ENCODE measurements at places on chromosomes 6 and 20.
A peak's percentile ranks its signal among the peaks of the same experiment; 100 is the strongest.

GRCh38 chr6:127023001-127023778 is 95.3 kb upstream of the RSPO3 start:
- no peak for DNase-seq

GRCh38 chr6:137224799-137225198 is 5.6 kb upstream of the IFNGR1 start:
- DNase-seq = peak; percentile 57

- peak; percentile 87 for DNase-seq
Observed at GRCh38 chr20:48769069-48769983, 58.5 kb downstream of the PREX1 start.

- no peak for DNase-seq
Observed at GRCh38 chr6:88473589-88473988, 307.4 kb upstream of the CNR1 start.

DNA sequence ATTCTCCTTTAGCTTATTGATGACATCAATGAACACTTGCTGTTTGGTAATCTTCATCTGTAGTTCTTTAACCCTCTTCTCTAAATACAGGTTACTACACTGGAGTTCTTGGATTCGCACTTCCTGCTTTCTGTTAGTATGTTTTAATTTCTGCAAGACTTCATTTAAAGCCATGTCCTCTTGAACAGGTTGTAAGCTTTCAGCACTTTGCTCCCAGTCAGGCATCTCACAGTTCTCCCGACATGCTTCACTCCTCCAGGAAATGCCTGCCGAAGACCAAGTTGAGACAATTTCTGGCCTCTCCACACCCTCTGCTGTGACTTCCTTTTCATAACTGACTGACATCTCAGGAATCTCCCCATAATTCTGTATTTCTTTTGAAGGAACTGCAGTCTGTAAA is 15.8 kb downstream of the CAGE1 start:
- no peak for DNase-seq

- no peak for DNase-seq
Observed at GRCh38 chr6:117444600-117444999, 18.9 kb upstream of the ROS1 start.

- DNase-seq = no peak
Observed at GRCh38 chr6:48826901-48827701, 636.0 kb downstream of the MMUT start.

DNA sequence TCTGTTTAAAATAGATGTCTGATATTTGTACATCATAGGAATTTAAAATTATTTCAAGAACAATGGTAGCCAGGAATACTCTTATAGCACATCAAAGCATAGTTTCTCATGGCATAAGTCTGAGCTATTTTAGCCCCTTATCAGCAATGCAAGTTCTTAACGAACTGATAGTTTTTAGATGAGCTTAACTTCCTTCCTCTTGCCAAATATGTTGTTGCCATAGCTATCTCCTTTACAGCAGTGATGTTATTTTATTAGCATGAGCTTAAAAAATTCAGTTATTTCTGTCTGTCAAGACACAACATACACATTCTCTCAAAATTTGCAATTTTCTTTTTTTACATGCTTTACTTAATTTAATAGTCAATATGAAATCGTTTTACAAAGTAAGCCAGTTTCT is 867.2 kb downstream of the PHF3 start:
- DNase-seq = no peak

- DNase-seq = no peak
Observed at GRCh38 chr20:61739086-61739831, 326.4 kb downstream of the TAF4 start.

- DNase-seq = peak; percentile 66
Observed at GRCh38 chr20:1467355-1468116, 887 bp upstream of the NSFL1C start.

GRCh38 chr6:34056305-34057108 is 89.4 kb downstream of the GRM4 start:
- DNase-seq = no peak

DNA sequence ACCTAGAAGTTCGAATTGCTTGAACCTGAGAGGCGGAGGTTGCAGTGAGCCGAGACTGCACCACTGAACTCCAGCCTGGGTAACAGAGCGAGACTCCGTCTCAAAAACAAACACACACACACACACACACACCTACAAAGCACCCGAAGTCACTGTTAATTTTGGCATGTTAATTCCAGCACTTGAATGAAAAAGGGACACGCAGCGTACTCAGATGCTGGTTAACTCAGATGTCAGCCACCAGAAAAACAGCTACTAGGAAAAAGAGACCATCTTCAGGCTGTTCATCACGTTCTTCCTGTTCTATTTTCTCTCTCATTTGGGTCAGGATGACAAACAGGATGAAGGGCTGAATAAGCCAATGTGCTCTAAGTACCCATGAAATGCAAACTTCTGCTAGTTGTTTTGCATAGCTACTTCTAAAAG is 46.9 kb downstream of the BLOC1S5 start:
- DNase-seq = no peak

- DNase-seq = no peak
Observed at GRCh38 chr6:395432-396125, 4.0 kb downstream of the IRF4 start.

DNA sequence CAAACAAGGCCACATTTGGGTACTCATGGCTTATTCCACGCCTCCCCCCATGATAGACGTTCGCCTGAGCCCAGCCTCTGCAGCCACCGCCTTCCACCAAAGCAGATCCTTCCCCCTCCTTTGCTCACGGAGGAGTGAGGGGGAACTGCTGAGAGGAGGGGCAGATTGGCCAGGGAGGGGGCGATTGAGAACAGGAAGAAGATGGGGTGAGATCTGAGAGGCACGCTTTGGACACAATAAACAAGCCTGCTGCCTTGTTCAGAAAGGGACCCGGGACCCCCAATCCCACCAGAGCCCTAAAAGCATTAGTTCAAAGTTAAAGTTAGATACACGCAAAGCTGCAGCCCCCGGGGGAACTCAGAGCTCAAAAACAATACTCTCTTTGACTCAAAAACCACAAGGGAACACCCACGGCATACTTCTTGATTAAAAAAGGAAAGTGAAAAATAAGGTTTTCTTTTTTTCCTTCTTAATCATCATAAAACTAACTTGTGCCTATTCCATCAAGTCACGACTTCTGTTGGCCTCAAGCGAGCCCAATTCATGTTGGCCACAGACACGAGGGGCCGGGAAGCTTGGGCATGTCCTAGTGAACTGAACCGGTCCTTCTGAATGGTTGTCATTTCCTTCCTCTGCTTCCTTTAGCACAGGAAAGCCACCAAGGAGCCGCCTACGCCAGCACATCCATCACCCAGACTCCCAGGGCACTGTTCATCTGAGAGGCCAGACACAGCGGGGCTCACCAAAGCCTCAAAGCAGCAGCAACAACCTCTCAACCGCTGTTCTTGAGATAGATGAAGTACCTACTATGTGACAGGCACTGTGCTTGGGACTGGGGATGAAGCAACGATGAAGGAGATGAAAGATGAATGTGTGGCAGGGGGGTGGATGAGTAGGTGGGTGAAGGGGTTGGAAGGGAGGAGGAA is 44.7 kb downstream of the NFATC2 start:
- peak; percentile 63 for DNase-seq

DNA sequence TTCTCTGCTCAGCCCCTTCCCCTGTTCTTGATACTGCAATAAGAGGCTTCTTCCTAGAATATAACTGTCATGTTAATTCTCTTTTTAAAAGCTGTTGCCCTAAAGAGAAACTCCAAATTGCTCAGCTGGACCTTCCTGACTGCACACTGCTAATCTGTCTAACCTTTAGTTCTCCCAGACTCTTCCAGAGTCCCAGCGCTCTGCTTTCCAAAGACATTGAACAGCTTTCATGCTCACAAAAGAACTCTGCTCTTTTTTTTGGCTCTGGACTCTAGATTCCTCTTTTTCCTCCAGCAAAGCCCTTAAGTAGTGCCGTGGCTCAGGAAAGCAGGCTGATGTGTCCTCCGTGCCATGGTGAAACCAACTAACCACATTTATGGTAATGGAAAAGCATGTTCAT is 356.6 kb upstream of the RSPO3 start:
- DNase-seq = no peak

DNA sequence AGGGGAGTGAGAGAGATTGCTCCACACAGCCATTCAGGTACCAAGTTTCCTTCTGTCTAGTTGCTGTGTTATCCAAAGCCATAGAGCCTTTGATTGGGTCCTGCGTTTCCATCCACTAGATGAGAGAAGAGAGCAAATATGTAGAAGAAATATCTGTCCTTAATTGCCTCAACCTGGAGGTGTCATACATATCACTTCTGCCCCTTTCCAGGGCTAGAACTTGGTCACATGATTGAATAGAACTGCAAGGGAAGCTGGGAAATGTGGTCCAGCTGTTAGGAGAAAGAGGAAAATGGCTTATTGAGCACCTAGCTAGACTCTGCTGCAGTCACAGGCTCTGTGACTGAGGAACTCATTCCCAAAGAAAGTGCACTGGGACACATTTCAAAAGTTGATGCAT is 115.6 kb upstream of the JAG1 start:
- DNase-seq = no peak

DNA sequence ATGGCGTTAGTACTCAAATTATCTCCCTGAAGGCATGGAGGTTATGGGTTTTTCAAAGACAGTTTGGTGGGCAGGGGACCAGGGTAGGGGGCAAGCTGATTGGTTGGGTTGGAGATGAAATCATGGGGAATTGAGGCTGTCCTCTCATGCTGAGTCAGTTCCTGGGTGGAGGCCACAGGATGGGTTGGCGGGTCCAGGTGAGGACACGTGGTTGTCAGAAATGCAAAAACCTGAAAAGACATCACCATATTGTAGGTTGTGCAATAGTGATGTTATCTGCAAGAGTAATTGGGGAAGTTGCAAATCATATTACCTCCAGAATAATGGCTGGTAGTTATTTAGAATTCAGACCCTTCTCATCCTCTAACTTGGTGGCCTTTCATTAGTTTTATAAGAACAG is 30.1 kb downstream of the GPX6 start:
- DNase-seq = no peak

DNA sequence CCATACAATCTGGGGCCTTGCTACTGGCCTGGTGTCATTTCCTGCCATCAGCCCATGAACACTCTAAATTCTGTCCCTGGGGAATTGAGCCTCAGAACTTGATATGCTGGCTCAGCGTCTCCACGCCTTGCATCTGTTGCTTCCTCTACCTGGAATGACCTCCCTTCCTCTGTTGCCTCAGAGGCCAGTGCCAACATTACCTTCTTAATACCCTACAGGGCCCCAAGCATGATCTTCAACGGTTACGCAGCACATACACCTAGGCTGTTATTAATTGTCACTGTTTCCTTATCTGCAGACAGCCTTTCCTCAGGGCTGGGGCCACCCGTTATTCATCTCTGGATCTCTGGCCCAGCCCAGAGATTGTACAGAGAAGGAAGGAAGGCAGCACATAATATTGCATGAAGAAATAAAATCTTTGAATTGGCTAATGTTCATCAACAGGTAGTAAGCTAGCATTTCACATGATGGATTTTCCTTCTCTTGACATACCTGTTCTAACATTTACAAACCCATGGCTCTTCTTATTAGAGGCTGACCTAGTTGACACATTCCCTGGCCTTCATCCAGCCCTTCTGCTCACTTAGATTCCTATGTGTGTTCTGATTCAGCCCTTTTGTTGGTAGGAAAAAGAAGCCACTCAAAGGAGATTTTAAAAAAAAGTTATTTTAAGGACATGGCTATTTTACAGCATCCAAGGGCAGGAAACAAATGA is 8.4 kb upstream of the RNF182 start:
- no peak for DNase-seq

Measured in CD4-positive, alpha-beta T cell treated with Interferon alpha-2 for 1 hour (primary cell).